ENCODE measurements at places on chromosomes 12 and 14. TPM values are rescaled to one million over a fixed set of nuclear protein-coding genes. Genes with fewer than 3 reads are reported as not detected.

GRCh38 chr12:21991526-21991925 is 50.3 kb upstream of the ABCC9 start:
- DNase-seq = no peak
- no peak overlapping the region for H3K27ac ChIP-seq

- no peak overlapping the region for H3K27ac ChIP-seq
- H3K36me3 ChIP-seq = no peaks in the 10 kb centered on the region
- H3K4me3 ChIP-seq = no peak overlapping the region
- H3K27me3 ChIP-seq = no peaks in the 10 kb centered on the region
Observed at GRCh38 chr14:33592297-33592696, 358.6 kb downstream of the EGLN3 start.

- no peaks in the 10 kb centered on the region for H3K36me3 ChIP-seq
- no peak overlapping the region for H3K27ac ChIP-seq
- no peak for DNase-seq
- no peak overlapping the region for H3K4me3 ChIP-seq
- no peaks in the 10 kb centered on the region for H3K4me1 ChIP-seq
- no peaks in the 10 kb centered on the region for H3K27me3 ChIP-seq
Observed at GRCh38 chr14:22282417-22282816, 306.6 kb downstream of the DAD1 start.

GRCh38 chr12:49920241-49920914 is 16.7 kb upstream of the FAIM2 start:
- H3K27ac ChIP-seq = no peak overlapping the region
- no peaks in the 10 kb centered on the region for H3K36me3 ChIP-seq
- no peaks in the 10 kb centered on the region for H3K4me1 ChIP-seq
- peaks cover 8% of the 10 kb centered on the region for H3K27me3 ChIP-seq

DNA sequence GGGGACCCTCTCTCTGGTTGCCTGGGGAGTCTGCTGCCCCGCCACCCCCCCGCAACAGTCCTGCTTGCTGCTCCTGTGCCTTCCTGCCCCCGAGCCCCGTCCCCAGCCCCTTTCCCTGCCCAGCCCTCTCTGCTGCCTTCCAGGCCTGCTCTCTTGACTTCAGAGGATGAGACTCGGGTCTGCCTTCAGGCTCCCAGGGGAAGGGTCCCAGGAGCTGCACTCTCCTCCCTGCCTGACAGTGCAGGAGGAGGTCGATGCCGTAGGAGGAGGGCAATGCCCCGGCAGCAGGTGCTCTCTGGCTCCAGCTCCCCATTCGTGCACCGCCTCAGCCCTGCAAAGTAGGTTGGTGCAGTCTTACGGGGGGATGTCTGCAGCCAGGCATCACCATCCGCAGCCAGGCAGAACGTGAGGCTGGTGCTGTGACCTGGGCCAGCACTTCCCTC is 185.1 kb upstream of the C14orf180 start:
- H3K36me3 ChIP-seq = peaks cover 7% of the 10 kb centered on the region
- H3K4me3 ChIP-seq = peak overlapping the region; percentile 83
- no peaks in the 10 kb centered on the region for H3K27me3 ChIP-seq
- DNase-seq = no peak
- H3K4me1 ChIP-seq = peaks cover 38% of the 10 kb centered on the region

GRCh38 chr12:131561051-131561450 is 149.8 kb upstream of the SFSWAP start:
- no peak for DNase-seq
- no peak overlapping the region for H3K4me3 ChIP-seq
- H3K27me3 ChIP-seq = no peaks in the 10 kb centered on the region
- no peak overlapping the region for H3K27ac ChIP-seq
- no peaks in the 10 kb centered on the region for H3K36me3 ChIP-seq

GRCh38 chr12:117064596-117064995 is 34.6 kb downstream of the TESC start:
- peaks cover 63% of the 10 kb centered on the region for H3K4me1 ChIP-seq
- H3K4me3 ChIP-seq = peak overlapping the region; percentile 78
- H3K27ac ChIP-seq = peak overlapping the region; percentile 97
- H3K27me3 ChIP-seq = no peaks in the 10 kb centered on the region
- no peak for DNase-seq
- H3K36me3 ChIP-seq = peaks cover 18% of the 10 kb centered on the region

GRCh38 chr14:91745344-91745743 is 13.5 kb upstream of the CATSPERB start:
- H3K4me3 ChIP-seq = no peak overlapping the region
- peaks cover 2% of the 10 kb centered on the region for H3K4me1 ChIP-seq
- DNase-seq = no peak
- H3K27me3 ChIP-seq = peaks cover 2% of the 10 kb centered on the region

The CLEC4A gene
- 0.83 TPM for total RNA-seq

The KRT3 gene
- not detected for total RNA-seq

The NEUROD4 gene
- not detected for total RNA-seq

Measured in activated naive CD8-positive, alpha-beta T cell treated with anti-CD3 and anti-CD28 coated beads, Interleukin-2, amount 10 ng/mL, durations not matched to agents 7 days and 5 days (primary cell).